Activated effector memory CD4-positive, alpha-beta T cell treated with Interleukin-2 at 50 U/mL for 16 hours (primary cell): ENCODE measurements at places on chromosomes 1 and 21.

DNA sequence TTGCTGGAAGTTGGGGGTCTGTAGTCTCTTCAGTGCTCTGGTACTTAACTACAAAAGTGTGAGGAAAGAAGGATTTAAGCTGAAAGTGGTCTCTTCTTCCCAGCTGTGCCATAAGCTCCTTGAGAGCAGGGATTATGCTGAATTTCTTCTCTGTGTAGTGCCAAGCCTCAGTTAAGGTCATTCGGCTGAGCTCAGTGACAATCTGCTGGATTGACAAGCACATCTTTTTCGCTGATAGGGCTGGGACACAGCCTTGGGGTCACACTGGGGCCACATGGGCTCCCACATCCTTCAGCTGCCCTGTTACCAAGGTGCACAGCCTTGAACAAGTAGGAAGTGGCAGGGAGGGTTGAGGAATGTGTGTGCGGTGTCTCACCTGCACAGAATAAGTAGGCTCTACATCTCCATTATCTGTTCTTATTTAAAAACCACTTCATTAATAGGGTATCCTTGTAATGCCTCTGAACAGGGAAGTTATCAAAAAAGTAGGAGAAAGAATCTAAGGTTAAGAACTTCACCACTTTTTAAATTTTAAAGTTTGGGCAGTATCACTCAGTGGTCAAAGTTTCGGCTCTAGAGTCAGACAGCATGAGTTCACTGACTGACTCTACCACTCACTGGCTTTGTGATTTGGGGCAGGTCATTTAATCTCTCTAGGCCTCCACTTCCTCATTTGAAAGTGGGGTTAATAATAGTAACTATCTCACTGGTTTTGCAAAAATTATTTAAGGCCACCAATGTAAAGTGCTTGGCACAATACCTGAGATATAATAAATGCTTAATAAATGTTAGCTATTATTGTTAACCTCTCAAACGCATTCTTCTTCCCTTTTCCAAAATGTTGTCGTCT is 10.3 kb downstream of the ZBTB40 start:
- DNase-seq: no peak

- DNase-seq: no peak
Measured at GRCh38 chr1:155080312-155081228, 1.9 kb downstream of the EFNA3 start.

DNA sequence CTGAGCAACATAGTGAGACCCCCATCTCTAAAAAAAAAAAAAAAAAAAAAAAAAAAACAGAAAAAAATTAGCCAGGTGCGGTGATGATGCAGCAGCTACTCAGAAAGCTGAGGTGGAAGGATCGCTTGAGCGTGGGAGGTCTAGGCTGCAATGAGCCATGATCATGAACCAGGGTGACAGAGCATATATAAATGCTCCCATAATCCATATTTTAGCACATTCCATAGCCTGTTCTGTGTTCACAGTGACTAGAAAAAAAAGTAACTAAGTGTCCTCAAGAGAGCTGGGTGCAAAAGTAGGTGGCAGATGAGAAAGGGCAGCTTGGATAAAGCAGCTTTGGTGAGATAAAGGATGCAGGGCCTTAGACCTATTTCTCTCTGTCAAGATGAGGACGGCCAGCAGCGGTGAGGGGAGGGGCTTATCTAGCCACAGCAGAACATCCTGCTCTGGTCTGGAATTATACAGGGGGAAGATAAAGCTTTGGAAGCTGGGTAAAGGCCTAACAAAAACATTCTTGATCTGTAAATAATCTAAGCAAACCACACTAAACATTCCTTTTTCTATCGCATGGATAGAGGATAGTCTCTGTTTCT is 205.3 kb downstream of the DAB1 start:
- no peak for DNase-seq

GRCh38 chr1:232454227-232454886 is 175.6 kb downstream of the SIPA1L2 start:
- no peak for DNase-seq
